Activated CD4-positive, alpha-beta T cell treated with anti-CD3 and anti-CD28 coated beads, Interleukin-2, Interleukin-6, amounts not matched to agents 100 ng/mL and 50 ng/mL, durations not matched to agents 16 hours and 8 hours (primary cell): ENCODE measurements at places on chromosomes 4 and X.

GRCh38 chr4:81595287-81595686 is 123.6 kb upstream of the RASGEF1B start:
- no peak for DNase-seq

DNA sequence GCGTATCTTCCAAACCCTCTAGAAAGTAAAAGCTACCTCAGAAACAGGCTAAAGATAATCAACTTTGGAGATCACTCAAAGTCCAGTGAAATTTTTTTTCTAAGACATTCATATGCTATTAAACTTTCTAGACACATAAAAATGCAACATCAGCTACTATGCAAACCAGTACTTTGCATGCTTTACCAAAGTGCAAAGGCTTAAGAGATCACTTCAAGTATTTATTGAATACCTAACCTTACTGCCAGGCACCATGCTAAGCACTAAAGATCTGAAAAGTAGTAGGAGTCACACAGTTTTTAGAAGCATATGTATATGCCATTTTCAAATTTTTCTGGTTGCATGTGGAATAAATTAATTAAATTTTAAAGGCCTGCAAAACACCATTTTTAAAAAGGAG is 115.8 kb downstream of the THOC2 start:
- DNase-seq = no peak

- DNase-seq = no peak
Measured at GRCh38 chr4:81573840-81574239, 102.1 kb upstream of the RASGEF1B start.

- DNase-seq = no peak
Measured at GRCh38 chr4:59630922-59631321, 1569.2 kb upstream of the ADGRL3 start.

DNA sequence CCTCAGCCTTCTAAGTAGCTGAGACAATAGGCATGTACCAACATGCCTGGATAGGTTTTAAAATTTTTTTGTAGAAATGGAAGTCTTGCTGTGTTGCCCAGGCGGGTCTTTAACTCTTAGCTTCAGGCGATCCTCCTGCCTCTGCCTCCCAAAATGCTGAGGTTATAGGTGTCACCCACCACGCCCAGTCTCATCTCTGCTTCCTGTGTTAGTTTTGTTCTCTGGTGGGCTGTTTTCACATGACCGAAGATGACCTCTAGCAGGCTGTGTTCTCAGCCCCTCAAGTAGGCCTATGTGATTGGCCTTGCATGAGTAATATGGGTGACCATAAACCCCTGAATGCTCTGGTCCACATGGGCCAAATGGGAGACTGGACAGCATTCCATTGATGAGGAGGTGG is 56.8 kb upstream of the MSANTD1 start:
- no peak for DNase-seq

DNA sequence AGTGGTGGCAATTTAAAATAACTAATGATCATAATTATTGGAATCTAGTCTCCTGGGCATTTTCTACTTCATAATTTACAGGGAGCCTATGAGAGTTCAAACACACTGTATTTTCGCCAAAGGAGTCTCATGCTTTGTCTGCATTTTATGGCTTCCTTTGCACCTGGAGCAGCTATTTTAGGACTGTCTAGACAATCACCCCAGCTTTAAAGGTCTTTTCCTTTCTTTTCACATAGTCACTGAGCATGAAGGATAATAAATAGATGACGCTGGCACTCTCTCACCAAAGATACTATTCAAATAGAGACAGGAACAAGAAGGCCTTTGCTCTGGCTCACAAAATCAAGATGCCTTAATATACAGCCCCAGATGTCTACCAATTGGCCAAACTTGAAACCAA is 43.0 kb downstream of the AMELX start:
- DNase-seq = no peak

DNA sequence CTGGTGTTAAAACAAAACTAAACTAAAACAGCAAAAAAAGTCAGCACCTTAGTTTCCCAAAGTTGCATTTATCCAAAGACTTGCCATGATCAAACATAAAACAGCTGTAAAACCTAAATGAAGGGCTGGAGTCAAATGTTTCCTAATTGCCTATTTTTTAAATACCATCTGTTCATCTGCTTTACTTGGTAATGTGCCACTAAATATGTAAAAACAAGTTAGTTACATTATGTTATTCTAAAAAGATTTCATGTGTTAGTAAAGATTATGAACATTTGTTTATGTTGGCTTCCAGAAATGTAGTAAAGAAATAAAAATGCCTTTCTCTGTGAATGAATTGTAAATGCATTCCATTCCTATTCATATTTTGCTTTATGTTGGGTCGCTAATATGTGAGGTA is 977.8 kb downstream of the FSTL5 start:
- DNase-seq = no peak

DNA sequence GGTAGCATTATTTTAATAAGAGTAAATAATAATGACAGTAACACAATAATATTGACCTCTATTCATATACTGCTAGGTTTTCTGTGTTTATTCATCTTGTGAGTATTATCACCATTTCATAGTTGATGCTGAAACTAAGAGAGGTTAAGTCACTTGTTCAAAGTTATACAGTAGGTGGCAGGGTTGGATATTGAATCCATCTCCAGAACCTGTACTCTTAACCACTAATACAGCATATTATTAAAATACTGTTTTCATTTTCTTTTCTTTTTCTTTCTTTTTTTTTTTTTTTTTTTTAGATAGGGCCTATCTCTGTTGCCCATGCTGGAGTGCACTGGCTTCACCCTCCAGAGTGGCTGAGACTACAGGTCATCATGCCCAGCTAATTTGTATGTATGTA is 7.1 kb upstream of the ELF2 start:
- peak; percentile 9 for DNase-seq

GRCh38 chr4:56253666-56254305 is 133.5 kb downstream of the AASDH start:
- no peak for DNase-seq

GRCh38 chr4:180423712-180424057 is 1819.5 kb upstream of the TENM3 start:
- DNase-seq = no peak

DNA sequence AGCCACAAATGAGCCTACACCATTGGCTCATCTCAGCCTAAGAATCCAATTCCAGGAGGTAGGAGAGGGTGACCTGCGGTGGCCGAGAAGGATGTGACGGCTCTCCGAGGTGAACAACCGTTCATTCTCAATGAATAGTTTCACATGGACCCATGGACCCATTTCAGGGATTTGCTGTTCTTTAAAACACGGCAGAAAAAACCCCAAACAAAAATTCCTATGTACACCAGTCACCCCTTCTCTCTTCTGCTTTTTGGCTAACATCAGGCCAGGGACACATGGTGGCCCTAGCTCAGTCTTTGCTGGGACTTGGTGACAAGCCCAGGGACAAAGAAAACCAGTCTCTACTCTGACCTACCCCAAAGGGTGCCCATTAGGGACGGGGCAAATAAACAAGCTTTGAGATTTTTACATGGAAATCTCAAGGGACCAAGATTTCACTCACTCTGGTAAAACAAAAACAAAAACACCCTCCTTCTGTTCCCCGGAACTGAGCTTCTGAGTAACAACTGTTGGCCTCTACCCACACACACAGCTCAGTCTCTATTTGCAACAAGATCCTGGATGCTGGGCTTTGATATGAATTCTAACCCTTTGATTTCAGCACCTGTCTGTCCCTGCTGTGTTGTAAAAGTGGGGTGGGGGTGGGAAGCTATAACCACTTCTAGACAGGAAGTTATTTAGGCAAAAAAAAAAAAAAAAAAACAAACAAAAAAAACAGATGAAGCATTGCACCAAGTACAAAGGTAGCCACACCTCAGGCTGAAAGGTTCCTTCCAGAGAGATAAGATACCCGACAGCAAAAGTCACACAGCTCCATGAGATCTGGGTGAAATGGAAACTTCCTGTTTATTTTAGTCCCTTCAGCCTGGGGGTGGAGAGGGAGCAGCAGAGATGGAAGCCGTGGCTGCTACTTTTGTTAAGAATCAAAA is 49.0 kb downstream of the DDX3X start:
- DNase-seq = peak; percentile 49

GRCh38 chr4:116952530-116953136 is 132.7 kb downstream of the TRAM1L1 start:
- no peak for DNase-seq

- peak; percentile 28 for DNase-seq
Measured at GRCh38 chrX:153370293-153371055, 30.7 kb downstream of the PNMA6E start.

DNA sequence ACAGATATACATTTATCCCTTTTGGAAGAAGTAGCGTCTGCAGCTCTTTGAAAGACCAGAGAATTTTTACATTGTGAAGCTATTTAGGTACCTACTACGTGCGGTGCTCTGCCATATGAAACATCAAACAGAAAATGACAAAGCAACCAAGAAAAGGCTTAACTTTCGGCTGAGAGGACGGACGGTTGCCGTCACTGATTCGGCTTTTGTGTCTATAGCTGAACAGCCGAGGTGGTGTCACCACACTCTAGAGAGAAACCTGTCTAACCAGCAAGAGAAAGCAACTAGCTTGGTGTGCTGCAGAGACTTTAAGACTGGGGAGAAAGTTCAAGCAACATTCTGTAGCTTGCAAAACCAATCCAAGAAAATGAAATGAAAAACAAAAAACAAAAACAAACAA is 145.5 kb downstream of the SHOX start:
- no peak for DNase-seq

DNA sequence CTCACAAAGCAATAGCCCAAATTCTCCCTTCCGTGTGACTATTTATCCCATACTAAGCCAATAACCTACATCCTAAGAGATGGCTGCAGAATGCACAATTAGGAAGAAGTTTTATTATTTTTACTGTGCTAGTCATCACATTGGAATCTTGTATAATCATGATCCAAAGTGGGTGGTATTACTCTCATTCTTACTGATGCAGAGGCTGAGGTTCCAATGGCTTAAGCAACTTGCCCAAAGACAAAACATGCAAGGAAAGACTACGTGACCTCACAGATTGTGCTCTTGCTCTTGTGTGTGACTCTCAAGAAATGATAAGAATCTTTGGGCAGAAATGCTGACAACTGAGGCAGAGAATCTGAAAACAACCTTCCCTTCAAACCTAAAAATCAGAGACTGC is 212.2 kb downstream of the LDB2 start:
- DNase-seq = no peak

DNA sequence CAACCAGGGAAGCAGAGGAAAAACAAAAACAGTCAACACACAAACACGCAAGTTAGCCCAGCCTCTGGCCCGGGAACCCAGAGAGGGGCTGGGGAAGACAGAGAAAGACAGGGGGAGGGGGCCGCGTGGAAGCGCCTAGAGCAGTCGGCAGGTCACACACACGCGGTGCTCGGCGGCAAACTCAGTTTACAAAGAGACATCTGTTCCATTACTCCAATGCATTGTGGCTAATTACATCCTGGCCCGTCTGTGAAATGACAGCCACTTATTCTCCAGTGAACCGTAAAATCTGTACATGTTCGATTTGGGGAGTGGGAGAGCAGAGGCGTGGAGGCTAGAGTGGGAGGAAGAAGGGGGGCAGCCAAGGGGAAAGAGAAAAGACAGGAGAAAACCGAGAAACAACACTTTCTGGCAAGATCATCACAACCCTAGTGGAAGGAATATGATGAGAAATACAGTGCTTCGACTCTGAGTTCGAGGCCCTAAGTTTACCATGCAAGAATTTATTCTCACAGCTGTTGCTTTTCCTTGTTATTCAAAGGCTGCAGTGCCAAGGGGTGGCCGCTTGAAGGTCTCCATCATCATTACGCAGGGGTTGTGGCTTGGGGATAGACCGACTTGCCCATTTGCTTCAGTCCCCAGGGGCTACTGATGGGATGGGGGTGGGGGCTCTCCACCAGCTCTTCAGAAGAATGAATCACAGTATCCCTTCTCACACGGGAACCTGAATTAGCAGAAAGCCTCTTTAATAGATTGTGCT is 167.7 kb downstream of the MGST2 start:
- no peak for DNase-seq

- DNase-seq = no peak
Measured at GRCh38 chrX:123408821-123409737, 225.0 kb downstream of the GRIA3 start.

DNA sequence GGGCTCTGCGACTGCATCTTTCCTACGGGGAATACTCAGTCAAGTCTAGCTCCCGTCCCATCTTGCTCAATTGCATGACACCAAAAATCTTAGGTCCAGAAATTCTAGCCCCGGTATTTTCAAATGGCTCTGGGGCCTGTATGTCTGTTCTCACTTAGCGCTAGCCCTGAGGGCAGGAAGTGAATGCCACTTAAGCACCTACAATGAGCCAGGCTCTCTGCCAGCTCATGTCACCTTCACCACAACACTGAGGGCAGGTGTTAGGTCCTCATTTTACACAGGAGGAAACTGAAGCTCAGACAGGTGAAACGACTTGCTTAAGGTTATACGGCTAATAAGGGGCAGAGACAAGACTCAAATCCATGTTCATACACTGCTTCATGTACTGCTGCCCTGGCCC is 282.8 kb downstream of the PPP1R2C start:
- no peak for DNase-seq

DNA sequence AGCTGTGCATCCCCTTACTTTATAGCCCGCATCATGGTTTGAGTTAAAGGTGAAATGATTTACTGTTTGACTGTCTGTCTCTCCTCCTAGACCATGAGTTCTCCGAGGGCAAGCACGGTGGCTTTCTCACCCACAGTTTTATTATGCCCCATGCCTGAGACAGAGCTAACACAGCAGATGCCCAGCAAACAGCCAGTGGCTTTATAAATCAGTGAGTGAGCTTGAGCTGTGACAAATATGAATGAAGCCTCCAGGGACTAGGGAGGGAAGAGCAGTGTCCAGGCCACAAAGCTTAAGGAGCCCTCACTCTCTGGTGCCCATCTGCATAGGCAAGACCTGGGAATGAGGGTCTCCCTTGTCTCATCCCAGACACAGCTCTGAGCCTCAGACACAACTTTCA is 57.9 kb downstream of the FHDC1 start:
- no peak for DNase-seq

GRCh38 chr4:156346959-156347385 is 393.3 kb upstream of the CTSO start:
- no peak for DNase-seq

- DNase-seq = no peak
Measured at GRCh38 chrX:12319003-12319519, 180.8 kb downstream of the FRMPD4 start.

- DNase-seq = no peak
Measured at GRCh38 chrX:132559101-132559500, 70.3 kb upstream of the MBNL3 start.

- DNase-seq = no peak
Measured at GRCh38 chrX:139167282-139167681, 363.3 kb upstream of the F9 start.

GRCh38 chrX:148592595-148592994 is 92.2 kb downstream of the AFF2 start:
- DNase-seq = no peak
